ENCODE measurements at places on chromosomes 7 and 10. TPM values are rescaled to one million over a fixed set of nuclear protein-coding genes. Genes with fewer than 3 reads are reported as not detected.

- DNase-seq = peak; percentile 69
Observed at GRCh38 chr10:132185601-132186487, 904 bp upstream of the DPYSL4 start.

DNA sequence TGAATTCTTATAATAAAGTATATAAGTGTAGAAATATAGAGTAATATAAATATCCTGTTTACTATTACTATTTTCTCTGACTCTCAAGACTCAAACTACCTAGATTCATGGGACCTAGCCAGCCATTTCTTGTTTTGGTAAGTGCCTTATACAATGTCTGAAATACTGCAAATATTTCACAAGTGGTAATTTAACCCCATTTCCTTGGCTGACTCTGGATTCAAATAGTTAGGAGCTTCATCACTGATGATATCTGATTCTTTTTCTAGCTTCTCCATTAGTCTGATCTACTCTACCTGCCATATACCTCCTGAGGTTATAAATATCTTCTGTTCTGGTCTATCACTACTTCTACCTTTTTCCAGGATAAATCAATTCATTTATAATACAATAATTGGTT is 6.4 kb upstream of the RALA start:
- no peak for DNase-seq

DNA sequence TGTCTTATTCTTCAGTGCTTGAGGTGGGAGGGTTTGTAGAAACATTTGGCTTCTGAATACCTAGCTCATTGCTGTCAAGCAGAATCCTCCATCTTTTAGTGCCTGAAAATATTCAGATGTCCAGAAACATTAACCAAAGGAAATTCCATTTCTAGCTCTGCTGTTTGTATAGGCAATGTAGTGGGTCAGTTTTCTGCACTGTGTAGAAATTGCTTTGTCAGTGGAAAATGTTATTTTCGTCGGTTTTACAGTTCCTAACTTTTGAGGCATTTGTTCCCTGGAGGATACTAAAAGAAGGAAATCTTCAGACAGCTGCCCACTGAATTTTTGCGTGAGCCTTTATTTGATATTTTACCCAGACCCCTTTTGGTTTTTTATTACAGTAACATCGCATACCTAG is 143.4 kb downstream of the TPST1 start:
- no peak for DNase-seq

- peak; percentile 78 for DNase-seq
Observed at GRCh38 chr10:72254813-72255568, 18.7 kb upstream of the DDIT4 start.

- DNase-seq = no peak
Observed at GRCh38 chr10:109946680-109947079, 23.4 kb upstream of the XPNPEP1 start.

DNA sequence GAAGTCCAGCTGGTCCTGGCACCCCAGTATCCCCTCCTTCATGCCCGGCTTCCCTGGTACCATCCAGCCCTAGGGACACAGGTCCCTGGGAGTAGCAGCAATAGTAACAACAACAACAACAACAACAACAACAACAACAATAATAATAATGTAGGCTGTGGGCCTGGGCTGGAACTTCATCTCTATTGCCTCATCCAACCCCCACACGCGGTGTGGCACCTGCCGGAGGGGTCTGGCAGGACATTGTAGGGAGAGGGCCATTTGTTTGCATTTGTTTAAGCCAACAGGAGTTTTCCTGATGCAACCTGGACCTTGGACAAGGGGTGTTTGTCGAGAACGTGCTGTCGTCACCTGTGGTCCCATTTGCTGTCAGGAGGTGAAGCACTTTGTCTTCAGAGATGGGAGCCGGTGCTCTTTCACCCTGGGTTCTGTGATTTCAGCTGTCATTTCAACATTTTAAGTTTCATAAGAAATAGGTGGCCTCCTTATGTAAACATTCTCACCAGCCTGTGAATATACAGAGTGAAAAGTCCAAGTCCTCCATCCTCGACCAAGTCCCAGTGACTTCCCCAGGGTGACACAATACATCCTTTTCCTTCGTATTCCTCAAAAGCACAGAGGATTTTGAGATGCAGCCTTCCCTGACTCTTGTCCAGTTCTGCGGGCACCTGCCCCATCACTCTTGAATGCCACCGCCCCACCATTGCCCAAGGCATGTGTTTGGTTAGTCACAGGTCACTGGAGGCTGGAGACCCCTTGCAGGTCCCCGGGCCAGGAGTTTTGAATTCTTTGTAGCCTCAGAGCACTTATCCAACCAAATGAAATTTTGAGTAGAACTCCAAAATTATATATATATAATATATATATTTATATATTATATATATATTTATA is 9.2 kb downstream of the LHPP start:
- no peak for DNase-seq

SFXN3 gene
- total RNA-seq = 5.6 TPM

KCP gene
- total RNA-seq = 2.5 TPM

Measured in WTC11 (cell line).